ENCODE measurements at places on chromosomes 4 and X. TPM values are rescaled to one million over a fixed set of nuclear protein-coding genes. Genes with fewer than 3 reads are reported as not detected.

GRCh38 chr4:157220371-157220881 is at the start of gene GRIA2:
Gene GRIA2, plus strand, starts transcription at chr4:157220728. Its CDS starts 315 bp downstream, at chr4:157221043.
- DNase-seq, result no peak

DNA sequence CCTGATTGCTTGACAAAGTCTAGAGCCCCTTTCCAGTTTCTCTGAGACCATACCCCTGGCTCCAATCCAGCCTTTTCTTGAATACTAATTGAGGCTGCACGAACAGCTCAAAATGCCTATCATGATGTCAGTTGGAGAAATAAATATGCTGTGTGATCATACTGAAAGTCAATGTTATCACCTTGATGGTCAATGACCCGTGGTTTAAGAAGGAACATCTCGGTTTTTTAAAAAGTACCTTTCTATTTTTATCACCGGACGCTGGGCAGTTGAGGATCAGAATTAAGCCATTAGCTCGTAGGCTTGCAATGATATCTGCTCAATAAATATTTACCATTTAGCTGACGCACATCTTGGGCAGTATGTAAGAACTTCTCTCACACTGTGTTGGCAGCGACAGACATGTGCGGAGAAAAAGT is 852 bp upstream of the WDR44 start:
- no peak for DNase-seq

DNA sequence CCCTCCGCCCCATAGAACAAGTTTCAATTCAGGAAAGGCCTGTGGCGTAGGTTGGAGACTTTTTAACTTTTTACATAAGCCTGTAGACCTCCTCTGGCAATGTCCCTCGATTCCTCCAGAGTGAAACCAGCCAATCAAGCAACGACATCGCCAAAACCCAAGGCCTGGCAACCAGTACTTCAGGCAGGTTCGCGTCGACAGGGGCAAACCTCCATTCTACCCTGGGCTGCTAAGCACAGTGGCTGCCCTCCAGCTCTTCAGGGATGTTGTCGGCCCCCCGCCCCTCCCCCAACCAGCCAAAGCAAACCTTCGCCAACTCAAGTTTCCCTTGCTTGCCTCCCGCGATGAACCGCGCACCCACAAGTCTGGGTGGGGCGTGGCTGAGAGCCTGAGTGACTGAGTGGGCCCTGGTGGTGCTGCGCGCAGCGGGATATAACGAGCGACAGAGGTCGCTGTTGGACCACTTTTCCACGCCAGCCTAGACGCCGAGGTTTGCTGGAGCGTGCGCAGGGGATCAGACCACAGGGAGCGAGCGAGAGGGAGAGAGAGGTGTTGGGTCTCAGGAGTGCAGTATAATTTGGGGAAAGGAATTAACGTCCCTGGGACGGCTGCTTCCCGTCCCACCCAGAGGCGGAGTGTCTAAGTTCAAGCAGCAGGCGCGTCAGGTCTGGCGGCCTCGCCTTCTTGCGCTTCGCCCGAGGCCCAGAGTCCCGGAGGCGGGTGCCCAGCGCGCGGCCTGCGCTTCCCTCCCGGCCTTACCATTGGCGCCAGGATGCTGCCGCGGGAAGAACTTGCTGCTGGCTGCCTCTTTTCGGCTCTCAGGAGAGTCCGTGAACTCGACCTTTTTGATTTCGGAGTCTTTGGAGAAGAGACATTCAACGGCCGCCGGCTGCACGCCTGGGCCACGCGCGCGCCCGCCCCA is 9.0 kb upstream of the PITX2 start:
- no peak for DNase-seq

- DNase-seq, result no peak
Measured at GRCh38 chrX:96433409-96434077, 251.1 kb upstream of the DIAPH2 start.

Gene FGD1
- polyA plus RNA-seq, result 8.8 TPM

Gene NDNF
- not detected for polyA plus RNA-seq

Gene EFHC2
- 0.98 TPM for polyA plus RNA-seq

Data from keratinocyte (primary cell).